ENCODE measurements at places on chromosomes 6 and 20. TPM values are rescaled to one million over a fixed set of nuclear protein-coding genes. Genes with fewer than 3 reads are reported as not detected.

The PPIL6 gene
- total RNA-seq = 3.9 TPM

The HLA-G gene
- not detected for total RNA-seq

The ENPP5 gene
- total RNA-seq = 0.39 TPM

The ACSS2 gene
- total RNA-seq = 38.8 TPM

The SEL1L2 gene
- not detected for total RNA-seq

The TFAP2D gene
- total RNA-seq = not detected

The MTFR2 gene
- 1.5 TPM for total RNA-seq

The IYD gene
- not detected for total RNA-seq

The ADGB gene
- not detected for total RNA-seq

Measured in cardiac ventricle fibroblast (primary cell).